Endothelial cell of umbilical vein (primary cell): ENCODE measurements at places on chromosomes 2 and 18. TPM values are rescaled to one million over a fixed set of nuclear protein-coding genes. Genes with fewer than 3 reads are reported as not detected.

Gene FBXO48
- total RNA-seq, result 0.73 and 0.83 TPM in 2 replicates

DNA sequence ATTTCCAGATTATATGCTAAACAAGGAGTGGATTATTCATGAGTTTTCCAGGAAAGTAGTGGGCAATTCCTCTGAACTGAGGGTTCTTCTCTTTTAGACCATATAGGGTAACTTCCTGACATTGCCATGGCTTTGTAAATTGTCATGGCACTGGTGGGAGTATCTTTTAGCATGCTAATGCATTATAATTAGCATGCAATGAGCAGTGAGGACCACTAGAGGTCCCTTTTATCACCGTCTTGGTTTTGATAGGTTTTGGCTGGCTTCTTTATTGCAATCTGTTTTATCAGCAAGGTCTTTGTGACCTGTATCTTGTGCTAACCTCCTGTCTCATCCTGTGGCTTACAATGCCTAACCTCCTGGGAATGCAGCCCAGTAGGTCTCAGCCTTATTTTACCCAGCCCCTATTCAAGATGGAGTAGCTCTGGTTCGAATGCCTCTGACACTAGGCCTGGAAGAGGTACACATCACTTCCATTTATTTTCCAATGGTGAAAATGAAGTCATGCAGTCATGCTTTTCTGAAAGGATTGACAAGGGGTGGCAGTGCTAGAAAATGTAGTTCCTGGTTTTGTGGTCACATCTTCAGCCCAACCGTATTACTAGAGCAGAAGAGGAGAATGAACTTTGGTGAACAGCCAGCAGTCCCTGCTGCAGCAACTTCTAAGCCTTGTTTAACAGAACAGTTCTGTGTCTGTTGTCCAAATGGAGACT, 26.6 kb upstream of the ITGA4 start:
- peak; percentile 13 for DNase-seq

GRCh38 chr2:217928324-217929181, 74.2 kb downstream of the TNS1 start:
- DNase-seq, result peak; percentile 33

- DNase-seq, result no peak
These were observed 2.3 kb downstream of the PKDCC start for GRCh38 chr2:42050010-42050702.

Gene SPDYA
- 0.92 and 1.6 TPM in 2 replicates for total RNA-seq
